ENCODE measurements at places on chromosomes 11 and 22.

- no peak for DNase-seq
Observed at GRCh38 chr11:11296434-11296833, 56.6 kb downstream of the CSNK2A3 start.

GRCh38 chr11:60528934-60529333, 13.7 kb downstream of the MS4A13 start:
- DNase-seq, result no peak

- DNase-seq, result no peak
Observed at GRCh38 chr11:101003468-101003867, 126.1 kb downstream of the PGR start.

GRCh38 chr11:124745835-124746620, 6.0 kb downstream of the VSIG2 start:
- DNase-seq, result no peak

DNA sequence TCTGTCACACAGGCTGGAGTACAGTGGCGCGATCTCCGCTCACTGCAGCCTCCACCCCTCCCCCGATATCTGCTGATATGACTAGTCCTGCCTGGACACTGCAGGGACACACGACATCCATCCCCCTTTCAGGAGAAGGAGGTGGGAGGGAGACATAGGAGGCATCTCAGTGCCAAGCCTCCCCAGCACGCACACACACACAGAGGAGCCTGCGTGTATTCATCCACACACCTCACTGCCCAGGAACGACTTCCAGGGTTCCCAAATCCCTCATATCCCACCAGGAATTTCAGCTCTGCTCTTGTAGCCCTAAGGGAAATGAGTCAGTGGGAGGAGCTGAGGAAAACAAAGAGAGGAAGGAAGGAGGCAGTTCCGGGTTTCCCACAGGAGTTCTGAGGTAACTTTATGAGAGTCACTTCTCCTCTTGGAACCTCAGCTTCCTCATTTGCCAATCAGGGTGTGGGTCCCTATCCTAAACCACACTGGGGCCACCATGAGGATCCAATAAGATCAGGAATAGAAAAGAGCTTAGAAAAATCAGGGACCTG, 37.2 kb upstream of the ACER3 start:
- DNase-seq, result no peak

DNA sequence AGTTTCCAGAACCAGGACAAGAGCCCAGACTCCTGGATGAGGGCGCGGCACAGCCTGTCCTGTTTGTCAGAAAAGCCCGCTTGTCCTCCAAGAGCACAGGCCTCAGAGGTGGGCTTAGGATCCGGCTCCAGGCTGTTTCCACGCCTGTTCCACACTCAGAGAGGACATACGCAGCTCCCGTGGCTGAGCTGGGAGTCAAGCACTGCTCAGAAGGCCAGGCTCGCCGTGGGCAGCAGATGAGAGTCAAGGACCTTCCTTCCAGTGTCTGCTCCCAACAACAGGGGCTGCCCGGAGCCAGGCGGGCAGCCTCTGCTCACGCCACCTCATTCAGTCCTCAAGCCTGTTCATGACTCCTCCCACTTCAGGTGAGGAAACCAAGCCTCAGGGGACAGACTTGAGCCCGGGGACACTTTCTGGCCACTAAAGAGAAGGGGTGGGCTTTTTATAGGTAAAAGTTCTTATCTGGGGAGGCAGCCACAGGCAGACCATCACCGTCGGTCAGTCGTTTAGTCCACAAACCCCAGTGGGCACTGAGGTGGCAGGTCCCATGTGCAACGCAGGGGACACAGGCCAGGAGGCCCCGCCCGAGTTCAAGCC, 3.8 kb downstream of the CYB5R3 start:
- no peak for DNase-seq

DNA sequence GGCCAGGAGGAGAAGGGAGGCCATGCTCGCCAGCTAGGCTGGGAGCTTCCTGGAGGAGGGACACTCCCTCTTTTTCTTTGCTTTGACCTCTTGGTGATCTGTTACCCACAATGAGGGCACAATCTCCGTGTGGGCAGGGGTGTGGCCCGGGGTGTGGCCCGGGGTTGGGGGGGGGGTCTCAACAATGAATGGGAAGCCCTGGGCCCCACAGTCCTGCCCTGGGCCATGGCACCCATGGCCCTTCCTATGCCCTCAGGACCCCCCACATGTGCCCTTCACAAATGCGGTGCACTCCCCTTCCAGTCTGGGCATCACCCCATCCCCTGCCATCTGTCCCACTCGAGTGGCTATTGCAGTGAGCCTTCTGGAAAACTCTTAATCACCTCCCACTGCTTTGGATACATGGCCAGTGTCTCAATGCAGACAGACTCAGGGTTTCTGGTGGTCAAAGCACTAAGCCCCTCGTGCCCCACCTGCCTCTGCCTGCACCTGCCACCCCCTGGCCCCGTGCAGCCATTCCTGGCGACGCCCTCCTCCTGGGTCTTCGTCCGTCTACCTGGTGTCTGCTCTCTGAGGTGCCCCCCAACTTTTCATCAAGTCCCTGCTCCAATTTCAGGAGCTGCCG, 611.3 kb downstream of the TBC1D22A start:
- DNase-seq, result no peak

DNA sequence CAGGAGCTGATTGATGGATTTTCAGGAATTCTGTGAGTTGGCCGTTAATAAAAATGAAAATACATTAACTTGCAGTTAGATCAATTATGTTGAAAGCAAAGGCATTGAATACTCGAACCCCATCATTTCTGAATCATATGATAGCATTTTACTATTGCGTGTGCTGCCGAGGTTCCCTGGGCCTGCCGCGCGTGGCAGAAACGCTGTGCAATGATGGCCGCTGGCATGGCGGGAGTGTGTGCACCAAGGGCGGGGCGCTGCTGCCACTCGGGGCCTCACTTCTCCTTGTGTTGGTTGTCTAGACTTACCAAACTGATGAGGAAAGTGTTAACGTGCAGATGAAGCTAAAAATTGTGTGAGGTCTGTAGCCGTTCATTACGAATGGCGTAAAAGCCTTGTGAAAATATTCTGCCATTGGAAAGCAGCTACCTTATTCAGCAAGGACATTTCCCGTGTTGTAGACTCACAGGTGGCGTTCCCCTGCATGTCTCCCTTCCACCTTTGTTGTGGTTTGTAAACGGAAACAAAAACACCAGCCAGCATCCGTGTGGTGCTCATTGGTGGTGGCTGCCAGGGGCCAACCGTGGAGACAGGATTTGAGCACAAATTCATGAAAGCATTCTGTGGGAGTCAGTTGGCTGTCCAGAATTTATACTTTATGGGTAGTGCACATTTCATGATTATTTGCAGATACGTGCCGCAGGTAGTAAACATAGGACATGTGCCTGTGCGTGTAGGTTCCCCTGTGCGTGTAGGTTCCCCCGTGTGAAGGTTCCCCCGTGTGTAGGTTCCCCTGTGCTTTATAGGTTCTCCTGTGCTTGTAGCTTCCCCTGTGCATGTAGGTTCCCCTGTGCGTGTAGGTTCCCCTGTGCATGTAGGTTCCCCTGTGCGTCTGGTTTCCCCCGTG, 5.9 kb upstream of the GRAMD4 start:
- no peak for DNase-seq

DNA sequence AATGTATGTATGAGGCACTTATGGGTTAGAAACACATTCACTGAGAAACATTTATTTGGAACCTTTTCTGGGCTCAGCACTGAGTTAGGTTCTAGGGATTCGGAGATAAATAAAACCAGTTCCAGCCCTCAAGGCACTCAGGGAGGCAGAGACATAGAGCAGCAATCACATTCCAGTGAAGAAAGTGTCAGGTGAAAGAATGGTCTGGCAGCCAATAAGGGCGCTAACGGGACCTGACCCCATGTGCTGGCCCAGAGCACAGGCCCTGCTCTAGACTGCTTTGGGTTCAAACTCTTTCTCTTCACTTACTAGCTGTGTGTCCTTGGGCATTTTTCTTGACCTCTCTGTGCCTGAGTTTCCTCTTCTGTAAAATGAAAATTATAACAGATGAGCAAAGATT, 146.0 kb upstream of the SYT13 start:
- DNase-seq, result no peak

DNA sequence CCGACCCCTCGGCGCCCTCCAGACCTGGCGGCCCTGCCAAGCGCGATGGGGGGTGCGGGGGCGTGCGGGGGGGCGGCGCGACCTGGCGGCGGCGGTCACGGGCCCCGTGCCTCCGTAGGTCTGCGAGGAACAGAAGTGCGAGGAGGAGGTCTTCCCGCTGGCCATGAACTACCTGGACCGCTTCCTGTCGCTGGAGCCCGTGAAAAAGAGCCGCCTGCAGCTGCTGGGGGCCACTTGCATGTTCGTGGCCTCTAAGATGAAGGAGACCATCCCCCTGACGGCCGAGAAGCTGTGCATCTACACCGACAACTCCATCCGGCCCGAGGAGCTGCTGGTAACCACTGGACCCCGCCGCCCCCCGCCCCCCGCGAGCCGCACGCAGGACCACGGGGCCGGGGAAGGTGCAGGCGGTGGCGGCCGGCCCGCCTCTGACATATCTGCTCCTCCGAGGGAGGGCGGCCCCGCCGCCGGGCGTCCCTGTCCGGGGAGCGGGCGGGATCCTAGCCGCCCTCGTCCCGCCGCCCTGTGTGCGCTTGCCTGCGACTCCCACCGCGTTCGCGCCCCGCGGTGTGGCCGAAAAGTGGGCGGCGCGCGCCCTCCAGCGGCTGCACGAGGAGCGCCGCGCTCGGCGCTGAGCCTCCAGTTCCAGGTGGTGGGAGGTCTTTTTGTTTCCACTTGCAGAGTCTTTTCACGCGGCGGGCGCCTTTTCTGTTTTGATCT, 2.1 kb downstream of the CCND1 start:
- DNase-seq, result no peak

- DNase-seq, result peak; percentile 54
Observed at GRCh38 chr11:66080055-66080817, 10.2 kb downstream of the PACS1 start.

GRCh38 chr11:76627606-76628005, 42.9 kb downstream of the LRRC32 start:
- DNase-seq, result no peak

- no peak for DNase-seq
Observed at GRCh38 chr22:33347002-33347401, 288.8 kb upstream of the SYN3 start.

- no peak for DNase-seq
Observed at GRCh38 chr11:74694136-74694930, 36.9 kb downstream of the CHRDL2 start.

DNA sequence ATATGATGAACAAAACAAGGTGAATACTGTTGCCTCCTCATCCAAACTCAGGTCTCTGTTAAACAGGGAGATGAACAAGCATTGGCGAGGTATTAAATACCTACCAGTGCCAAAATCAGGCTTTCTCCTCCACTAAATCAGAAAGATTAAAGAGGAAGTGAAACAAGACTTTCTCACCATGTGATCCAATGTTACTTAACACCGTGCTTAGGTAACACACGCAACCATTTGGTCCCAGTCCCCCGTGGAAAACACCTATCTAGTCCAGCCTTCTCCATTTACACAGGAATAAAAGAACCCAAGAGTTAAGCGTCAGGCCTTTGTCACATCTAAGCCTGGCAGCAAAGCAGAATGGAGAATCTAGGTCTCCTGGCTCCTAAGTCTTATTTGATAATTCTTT, 34.5 kb downstream of the TENM4 start:
- no peak for DNase-seq

DNA sequence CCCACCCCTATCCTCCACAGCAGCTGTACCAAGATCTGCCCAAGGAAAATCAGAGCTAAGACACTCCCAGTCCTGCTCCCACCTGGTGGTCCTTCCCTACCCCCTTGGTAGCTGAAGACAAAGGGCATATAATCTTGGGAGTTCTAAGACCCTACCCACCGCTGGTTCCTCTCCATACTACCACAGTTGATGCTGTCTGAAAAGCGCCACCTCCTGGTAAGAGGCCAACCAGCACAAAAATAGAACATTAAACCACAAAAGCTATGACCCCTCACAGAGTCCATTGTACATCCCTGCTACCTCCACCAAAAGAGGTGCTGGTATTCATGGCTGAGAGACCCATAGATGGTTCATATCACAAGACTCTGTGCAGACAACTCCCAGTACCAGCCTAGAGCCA, 161.5 kb upstream of the ARHGAP42 start:
- DNase-seq, result no peak

GRCh38 chr11:119470317-119471291, 47.6 kb upstream of the THY1 start:
- peak; percentile 84 for DNase-seq

GRCh38 chr22:48560836-48561235, 1266.8 kb downstream of the BRD1 start:
- no peak for DNase-seq

GRCh38 chr11:1936072-1936780, 10.9 kb upstream of the MRPL23 start:
- DNase-seq, result no peak

DNA sequence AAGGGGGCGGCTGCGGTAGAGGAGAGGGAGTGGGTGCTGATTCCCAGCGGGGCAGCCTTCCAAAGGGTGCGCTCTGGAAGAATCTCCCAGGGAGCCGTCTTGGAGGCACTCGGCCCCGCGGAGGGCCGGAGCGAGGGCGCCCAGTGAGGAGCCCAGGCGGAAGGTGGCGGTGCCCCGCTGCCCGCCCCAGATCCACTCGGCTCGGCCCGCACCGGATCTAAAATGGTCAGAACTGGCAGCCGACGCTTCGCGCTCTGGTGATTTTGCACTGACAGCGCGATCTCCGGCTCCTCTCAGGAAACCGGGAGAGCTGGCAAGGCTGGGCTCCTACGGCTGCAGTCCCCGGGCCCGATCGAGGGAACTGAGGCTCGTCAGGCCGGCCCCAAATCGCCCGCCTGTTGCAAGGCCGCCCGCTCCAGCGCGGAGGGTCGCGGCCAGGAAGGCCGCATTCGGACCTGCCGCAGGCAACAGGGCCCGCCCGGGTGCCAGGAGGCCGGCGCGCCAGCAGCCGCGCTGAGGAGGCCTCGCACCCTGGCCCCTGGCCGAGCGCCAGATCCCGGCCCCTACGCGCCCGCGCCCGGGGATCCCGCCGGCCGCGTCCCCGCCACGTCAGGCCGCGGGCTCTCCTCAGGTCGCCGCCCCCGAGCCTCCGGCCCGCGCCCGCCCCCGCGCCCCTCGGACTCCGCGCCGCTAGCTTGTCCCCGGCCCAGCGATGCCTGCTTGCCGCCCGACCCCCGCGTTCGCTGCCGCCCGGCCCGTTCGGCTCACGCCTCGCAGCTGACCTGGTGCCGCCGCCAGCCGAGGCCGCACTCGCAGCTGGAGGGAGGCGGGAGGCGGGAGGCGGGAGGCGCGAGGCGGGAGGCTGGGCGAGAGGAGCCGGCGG, at the start of gene KLHL22:
Gene KLHL22 (minus strand): TSS at position 818 of the 883 bp plus-strand sequence. CDS start 6,584 bp downstream, outside the sequence.
- DNase-seq, result no peak

DNA sequence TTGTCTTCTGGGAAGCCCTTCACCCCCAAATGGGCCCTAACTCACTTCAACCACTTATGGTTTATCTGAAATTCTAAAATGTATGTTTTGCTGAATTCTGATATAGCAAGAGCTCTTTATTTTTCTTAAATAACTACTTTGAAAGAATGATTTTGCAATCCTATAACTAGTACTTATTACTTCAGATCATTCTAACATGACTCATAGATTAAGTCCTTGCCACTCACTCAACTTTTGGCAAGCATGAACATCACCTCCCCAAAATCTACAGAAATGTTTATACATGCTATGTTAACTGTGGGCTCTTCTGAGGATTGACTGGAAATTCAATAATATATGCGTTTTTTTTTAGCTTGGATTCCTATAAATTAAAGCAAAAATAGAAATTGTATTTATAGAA, 367.4 kb upstream of the FAT3 start:
- DNase-seq, result no peak

- DNase-seq, result no peak
Observed at GRCh38 chr11:7512525-7513233, 1.1 kb upstream of the PPFIBP2 start.
